ENCODE measurements at places on chromosomes 11 and 22.

DNA sequence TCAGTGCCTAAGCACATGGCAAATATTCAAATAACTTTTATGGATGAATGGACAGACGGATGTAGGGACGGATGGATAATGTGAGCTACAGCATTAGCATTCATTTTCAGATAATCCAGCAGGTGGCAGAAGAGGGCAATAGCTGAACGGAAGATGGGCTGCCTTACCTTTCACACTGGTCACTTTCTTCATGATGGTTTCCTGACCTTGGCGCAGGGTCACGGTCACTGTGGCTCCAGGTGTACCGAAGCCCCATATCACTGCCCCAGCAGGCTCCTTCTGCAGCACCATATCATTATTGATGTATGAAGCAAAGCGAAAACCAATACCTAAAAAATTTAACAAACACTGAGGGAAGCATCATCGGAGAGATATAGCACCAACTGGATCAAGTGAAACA, 4.3 kb downstream of the SIAE start:
- peak; percentile 34 for DNase-seq

GRCh38 chr22:25282671-25283561, 63.5 kb downstream of the CRYBB2 start:
- no peak for DNase-seq

DNA sequence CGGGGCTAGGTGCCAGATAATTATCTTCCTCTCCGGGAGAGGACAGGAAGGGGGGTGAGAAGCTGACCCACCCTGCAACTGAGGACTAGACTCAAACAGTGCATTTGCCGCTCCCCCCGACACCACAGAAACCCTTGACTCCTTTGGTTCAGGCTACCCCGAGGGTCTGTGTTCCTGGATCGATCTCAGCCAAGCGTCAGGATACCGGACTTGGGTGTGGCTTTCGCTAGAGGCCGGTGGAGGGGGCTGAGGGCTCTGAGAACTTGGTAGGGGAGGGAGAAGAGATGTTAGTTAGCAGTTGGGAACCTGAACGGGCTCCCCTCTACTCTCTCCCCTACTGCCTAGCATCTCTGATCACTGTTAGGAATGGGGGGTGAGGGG, 840 bp downstream of the SEZ6L start:
- no peak for DNase-seq

DNA sequence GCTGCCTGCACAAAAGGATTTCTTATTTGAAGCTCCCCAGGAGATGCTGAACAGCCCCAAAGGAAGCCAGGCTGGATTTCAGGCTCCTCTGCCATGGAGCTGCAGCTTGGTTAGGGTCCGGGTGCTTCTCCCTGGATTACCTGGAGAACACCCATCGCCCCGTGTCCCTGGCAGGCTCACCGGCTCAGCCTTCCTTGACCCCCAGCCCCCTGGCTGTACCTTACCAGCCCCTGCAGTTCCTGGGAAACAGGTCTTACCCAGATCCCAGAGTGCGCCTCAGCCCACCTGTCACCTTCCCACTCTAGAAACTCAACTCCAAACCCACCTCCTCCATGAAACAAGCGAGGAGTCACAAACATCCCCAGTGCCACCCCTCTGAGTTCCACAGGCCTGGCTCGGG, 45.3 kb upstream of the CD5 start:
- DNase-seq: no peak

All from CD4-positive, alpha-beta T cell treated with Interferon alpha-2 for 1 hour (primary cell).